ENCODE measurements at places on chromosomes 2 and 18.
A peak's percentile ranks its signal among the peaks of the same experiment; 100 is the strongest.

GRCh38 chr2:58131191-58132011, 84.8 kb downstream of the VRK2 start:
- peak; percentile 40 for DNase-seq

GRCh38 chr2:228986961-228987360, 284.1 kb downstream of the PID1 start:
- no peak for DNase-seq

GRCh38 chr2:168528469-168528868, 72.4 kb downstream of the CERS6 start:
- no peak for DNase-seq

DNA sequence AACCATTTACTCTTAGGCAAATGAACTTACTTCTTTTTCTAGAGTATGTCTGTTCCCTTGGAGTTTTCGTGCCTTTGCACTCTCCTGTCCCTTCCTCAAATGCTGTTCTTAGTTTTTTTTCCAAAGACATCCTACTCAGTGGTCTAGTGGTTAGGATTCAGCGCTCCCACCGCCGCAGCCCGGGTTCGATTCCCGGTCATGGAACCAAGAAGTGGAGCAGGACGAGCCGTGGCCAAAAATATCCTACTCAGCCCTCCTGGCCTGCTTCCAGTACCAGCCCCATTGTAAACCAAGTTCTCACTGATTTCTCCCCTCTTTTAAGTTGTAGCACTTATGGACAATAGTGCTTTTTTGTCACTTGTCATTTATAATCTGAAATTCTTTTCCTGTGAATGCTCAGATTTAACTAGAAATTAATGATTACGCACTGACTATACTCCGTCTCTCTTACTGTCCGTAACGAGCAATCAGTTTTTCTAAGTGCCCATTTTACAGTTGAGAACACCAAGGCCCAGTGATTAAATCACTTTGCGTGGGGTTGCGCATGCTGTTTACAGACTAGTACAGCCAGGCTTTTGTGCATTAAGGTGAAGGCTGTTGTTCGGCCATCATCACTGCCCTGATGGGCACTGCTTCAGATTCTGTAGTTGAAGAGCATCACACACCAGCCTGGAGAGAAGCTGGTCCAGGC, 17.9 kb downstream of the GREB1 start:
- no peak for DNase-seq

- DNase-seq: peak; percentile 69
Measured at GRCh38 chr2:108933691-108934117, 55.3 kb downstream of the EDAR start.

- DNase-seq: peak; percentile 60
Measured at GRCh38 chr2:98911376-98912154, 24.5 kb downstream of the CRACDL start.

- DNase-seq: no peak
Measured at GRCh38 chr2:219527076-219527394, 12.8 kb downstream of the ASIC4 start.

- peak; percentile 85 for DNase-seq
Measured at GRCh38 chr2:64133828-64134227, 10.4 kb downstream of the PELI1 start.

DNA sequence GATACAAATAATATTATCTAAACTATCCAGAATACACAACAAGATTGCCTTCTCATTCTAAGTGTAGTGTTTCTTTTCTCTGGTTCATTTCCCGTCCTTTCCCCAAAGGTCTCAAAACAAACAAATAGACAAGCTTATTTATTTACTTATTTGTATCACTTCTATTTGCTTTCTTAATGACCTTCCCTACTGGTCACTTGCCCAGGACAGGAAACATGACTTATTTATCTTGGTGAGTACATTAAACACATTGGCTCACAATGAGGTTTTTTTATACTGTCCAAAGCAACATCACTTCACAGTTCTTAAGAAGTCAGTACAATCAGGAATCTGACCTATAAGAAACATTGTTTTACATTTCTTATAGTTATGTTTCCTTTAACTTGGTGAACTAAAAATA, 123.3 kb upstream of the KYNU start:
- DNase-seq: no peak

DNA sequence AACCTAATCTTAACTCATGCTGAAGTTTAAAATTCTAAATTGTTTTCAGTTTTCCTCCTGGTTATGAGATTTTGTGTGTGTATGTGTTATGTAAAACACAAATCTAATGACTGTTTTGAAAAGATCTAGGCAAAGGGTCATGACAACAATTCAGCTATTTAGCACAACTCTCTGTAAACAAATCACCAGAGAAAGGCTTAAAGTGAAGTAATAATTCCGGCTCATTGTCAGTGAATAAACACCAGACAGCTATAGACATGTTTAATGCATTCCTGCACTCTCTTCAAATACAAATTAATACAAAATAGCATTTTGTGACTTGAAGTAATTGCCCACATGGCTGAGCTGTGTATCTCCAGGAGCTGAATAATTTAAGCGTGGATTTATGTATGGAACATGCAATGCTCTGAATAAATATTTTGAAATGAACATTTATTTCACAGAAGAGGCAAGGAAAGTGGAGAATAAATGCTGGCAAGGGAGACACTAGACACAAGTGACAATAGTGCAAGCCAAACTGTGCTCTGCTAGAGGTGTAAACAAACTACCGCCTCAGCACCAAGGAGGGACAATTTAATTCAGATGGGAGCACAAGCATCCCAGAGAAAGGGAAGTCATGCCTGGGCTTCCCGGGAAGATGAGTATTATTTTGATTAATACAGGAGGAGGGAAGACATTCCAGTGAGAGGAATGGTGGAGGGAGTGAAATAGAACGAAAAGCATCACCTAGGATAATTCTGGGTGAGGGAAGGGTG, 133.6 kb upstream of the XPO1 start:
- DNase-seq: peak; percentile 85

GRCh38 chr2:190996947-190997346, 17.0 kb downstream of the STAT1 start:
- no peak for DNase-seq

GRCh38 chr2:174877301-174877700, 113.0 kb upstream of the CHRNA1 start:
- no peak for DNase-seq

DNA sequence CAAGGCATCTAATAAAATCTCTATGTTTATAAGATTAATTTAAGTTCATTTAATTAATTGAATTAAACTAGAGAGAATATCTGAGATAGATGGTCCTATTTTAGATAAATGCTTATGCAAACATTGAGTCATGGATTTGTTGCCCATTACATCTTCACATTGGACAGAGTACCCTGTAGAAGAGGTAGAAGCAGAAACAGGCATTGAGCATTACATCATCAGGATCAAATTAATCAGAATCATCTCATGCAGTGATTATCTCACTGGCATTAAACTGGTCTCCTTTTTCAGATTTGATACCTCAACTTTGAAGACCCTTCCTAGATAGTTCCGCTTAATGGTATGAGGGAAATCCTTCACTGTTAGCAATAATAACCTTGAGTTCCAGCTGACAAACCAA, 469.6 kb upstream of the VRK2 start:
- DNase-seq: no peak

GRCh38 chr2:7419814-7420311, 502.7 kb downstream of the RNF144A start:
- DNase-seq: no peak

DNA sequence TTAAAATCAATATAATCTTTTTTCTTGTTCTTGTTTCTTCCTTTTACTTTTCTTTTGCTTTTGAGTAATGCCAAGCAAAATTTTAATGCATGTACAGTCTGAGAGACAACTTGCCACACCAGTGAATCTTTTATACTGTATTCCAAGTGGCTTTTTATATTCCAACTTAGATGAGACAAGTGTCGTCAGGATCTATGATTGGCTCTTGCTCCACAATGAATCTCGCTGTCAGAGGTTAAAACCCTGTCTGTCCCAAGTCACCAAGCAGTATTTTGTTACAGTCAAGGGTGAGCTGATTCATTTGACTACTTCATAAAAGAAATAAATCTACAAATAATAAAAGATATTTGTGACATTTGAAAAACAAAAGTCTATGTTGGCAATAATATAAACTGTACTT, at the start of gene MSTN:
MSTN (minus strand) TSS at position 129 of the 400 bp plus-strand sequence. CDS start 133 bp downstream, outside the sequence.
- no peak for DNase-seq

- no peak for DNase-seq
Measured at GRCh38 chr18:22387787-22388186, 29.9 kb downstream of the CTAGE1 start.

DNA sequence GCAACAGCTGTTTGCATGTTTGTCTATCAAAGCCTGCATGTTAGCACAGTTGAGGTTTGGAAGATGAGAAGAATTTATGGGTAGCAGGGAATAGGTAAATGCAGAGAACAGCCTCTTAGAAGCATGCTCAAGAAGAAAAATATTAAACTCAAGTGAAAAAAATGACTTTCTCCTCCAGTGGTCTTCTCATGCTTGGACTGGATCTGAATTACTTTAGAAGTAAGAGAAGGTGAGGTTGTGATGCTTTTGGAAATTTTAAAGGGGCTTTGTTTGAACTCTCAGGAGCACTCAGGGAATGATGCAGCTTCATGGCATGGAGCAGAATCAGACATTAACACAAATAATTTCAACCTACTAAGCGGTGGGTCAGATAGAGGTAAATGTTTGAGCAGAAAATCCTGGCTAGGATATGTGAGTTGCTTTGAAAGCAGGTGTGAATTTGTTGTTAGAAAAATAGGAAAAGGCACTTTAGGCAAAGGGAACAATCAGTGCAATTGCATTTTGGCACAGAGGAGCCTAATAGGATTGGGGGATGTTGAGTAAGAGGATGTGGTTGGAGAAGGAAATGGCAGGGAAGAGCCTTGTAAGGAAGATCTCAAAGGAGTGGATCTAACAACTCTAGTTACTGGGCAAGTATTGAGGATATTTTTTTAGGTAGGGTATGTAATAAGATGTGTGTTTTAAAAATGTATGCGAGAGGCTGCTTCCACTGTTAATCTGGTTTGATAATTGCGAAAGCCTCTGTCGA, 76.3 kb downstream of the DDX1 start:
- DNase-seq: no peak

DNA sequence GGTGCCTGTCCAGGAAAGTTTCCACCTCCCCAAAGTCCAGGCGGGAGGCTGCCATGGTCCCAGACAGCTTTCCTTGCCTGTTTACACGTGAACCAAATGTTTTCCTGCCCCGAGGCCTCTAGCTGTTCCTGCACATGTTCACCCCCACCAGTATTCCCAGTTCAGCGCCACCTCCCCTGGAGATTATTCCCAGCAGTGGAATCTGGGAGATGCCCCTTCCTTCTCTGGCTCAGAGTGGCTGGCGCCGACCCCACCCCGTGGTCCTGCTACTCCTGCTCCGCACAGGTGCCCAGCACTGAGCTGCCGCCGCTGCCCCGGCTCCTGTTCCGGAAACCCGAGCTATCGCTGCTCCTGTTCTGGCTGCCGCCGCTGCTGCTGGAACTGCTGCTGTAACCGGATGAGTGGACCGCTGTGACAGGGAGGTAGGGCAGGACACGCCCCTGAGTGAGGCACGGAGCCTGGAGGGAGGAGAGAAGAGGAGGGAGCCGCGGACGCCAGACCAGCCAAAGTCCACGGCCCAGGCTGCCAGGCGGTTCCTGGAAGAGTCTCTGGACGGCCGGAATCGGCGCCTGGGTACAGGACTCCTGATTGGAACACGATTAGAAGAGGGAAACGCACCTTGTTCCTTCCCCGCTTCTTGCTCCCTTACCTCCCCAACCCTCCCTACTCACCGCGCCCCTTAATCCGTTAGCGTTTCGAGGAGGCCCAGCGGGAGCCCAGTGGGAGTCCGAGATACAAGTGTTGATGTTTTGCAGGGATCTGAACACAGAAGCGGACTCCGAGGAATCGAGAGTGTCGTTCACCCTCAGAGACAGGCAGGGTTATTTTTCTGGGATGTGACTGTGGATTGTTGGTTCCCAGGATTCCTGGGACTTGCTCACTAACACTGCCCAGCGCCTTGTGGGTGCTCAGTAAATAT, at the start of gene PDE11A:
PDE11A (minus strand) TSS at position 395 of the 919 bp plus-strand sequence; CDS start at position 55, 340 bp downstream.
- DNase-seq: peak; percentile 85

GRCh38 chr18:63831080-63831788, 56.0 kb downstream of the SERPINB7 start:
- DNase-seq: peak; percentile 43

DNA sequence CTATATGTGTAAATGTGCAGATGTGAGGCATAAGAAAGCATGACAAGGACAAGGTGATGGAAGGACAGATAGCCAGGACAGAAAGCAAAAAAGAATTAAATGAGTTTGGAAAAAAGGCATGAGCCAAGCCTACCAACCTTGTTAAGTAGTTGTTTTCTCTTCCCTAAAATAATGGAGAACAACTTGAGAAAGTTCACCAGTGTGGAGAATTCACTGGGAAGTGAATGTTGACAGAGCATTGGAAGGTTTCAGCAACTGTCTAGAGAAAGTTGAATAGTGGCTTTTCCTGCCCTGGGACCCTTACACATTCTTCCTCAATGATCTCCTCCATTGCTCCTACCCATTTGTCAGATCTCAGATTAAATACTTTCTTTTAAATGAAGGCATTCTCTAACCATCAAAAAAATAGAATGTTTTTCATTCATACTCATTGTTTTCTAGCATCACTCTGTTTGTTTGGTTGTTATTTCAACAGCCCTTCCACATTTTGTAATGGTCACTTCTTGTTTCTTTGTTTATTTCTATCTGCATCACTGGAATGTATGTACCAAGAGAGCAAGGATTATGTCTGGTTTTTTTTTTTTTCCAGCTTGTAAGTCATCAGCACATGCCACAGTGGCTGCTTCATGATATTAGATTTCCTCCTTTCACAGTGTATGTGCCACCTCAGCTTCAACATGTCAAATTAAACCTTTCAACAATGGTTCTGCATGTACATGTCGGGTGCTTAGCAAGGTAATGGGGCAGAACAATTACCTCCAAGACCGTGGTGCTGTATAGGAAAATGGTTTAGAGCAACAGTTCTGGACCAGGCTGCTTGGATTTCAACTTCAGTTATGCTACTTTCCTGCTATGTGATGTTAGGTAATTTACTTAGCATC, 586.0 kb upstream of the VRK2 start:
- no peak for DNase-seq

DNA sequence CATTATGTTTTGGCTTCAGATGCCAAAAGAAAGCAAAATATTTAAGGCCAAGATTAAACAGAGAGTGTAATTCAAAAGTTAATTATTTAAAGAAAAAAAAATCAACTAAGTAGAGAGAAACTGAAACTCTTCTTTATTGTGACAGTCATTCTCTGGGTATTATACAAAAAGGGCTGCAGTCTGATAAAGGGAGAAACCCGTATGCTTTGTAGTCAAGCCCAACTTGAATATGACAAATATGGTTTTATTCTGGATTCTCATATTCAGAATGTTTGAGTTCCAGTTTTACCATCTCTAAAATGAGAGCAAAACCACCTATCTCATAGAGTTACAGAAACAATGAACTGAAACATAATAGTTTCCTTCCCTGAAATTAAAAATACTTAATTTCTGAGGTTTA, 8.2 kb downstream of the CDH2 start:
- DNase-seq: no peak

DNA sequence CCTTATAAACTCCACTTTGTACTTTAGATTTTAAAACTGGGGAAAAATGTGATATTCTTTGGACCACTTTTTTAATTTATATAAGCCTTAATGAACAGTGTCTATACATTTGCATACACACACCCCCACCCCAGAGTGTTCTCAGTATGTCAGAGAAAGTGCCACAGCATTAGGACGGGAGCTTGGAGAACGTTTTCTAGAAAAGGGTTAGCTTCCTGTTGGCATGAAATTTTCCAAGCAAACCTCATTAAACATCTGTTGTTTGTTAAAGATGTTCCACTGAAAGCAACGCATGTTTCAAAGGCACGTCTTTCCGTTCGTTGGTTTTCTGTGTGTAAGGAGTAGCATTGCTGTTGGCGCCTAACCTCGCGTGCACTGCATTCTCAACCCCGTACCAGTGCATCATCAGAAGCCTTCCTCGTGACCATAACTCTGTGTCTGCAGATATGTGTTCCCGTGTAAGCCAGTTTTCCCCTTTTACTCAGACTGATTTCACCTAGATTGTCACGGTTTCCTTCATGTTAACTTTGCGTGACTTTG, 228.5 kb downstream of the ALPK2 start:
- DNase-seq: no peak
